ENCODE measurements at places on chromosomes 2 and 18.

GRCh38 chr18:43893001-43893637 is 615.8 kb upstream of the SYT4 start:
- no peak for DNase-seq

- DNase-seq, result no peak
Observed at GRCh38 chr2:197148401-197148800, 162.2 kb downstream of the ANKRD44 start.

DNA sequence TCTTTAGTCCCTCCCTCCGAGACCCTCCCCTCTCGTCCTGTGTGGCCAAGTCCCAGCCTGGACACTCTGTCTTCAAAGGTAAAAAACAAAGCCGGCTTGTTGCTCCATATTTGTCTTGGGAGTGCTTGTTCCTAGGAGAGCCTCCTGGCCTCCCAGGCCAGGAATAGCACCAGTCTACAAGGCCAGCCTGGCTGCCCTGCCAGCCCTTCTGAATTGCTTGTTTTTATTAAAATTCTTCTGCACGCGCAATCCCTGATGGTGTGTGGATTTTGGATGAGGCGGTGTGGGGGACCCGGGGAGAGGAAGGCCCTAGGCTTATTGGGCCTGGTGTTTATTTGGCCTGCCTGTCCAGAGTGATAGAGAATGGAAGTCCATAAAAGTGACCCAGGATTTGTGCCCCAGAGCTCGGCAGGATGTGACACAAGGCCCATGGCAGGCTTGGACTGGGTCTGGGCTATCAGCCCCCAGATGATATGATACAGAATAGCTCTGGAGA is 297.3 kb downstream of the CYP26B1 start:
- DNase-seq, result no peak

GRCh38 chr2:46695283-46695682 is 215.9 kb downstream of the TMEM247 start:
- no peak for DNase-seq

- DNase-seq, result no peak
Observed at GRCh38 chr18:79770826-79771225, 26.9 kb upstream of the KCNG2 start.

DNA sequence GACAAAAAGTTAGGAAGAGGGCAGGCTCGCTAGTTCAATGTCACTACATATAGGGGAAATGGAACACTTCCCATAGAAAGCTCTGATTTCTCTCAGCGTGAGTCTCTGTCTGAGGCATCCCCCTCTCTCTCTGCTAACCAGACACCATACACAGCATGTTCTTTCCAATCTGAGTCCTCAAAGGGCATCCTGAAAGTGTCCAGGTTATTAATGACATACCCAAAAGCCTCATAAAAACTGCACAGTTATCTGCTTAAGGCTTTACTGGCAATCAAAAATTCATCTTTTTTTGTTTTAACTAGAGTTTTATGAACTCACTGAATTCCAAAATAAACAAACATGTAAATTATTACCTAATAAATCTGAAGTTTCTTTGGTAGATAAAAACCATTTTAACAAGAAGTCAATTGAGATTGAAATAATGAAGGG is 137.4 kb downstream of the AFF3 start:
- no peak for DNase-seq

GRCh38 chr2:195659982-195660890 is 3.2 kb downstream of the SLC39A10 start:
- DNase-seq, result peak; percentile 84

DNA sequence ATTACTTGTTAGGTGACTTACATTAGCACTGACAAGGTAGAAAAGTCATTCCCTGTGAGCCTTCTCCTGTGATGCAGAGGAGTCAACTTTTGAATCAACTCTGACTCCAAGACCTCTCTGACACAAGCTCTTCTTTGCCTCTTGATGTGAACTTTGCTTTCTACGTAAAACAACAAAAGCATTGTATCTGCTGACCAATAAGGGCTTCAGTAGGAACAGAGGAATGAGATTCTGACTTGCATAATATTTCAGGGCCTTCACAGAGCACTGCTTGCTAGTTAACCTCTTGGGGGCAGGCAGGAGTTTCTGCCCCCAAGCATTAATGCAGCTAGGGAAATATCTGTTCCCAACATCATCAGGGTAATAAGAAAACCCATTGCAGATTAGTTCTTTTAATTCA is 791.5 kb downstream of the BCL11A start:
- no peak for DNase-seq

DNA sequence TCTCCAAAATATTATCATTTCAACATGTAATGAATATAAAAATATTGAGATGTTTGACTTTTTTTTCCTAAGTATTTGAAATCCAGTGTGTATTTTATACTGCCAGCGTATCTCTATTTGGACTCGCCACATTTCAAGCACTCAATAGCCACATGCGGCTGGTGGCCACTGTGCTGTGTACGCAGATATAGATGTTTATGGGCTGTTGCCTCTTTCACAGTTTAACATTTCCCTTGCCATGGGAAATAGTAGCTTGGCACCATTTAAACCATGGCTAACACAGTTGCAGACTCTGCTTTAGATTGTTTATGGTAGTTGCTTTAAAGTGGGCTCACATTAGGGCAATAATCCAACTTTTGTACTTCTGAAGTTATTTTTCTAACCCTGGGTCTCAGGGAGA is 136.6 kb upstream of the ITGB6 start:
- DNase-seq, result no peak

GRCh38 chr2:177724398-177725287 is 332.1 kb downstream of the AGPS start:
- peak; percentile 2 for DNase-seq

GRCh38 chr2:60548845-60549237 is 4.6 kb downstream of the BCL11A start:
- DNase-seq, result no peak

DNA sequence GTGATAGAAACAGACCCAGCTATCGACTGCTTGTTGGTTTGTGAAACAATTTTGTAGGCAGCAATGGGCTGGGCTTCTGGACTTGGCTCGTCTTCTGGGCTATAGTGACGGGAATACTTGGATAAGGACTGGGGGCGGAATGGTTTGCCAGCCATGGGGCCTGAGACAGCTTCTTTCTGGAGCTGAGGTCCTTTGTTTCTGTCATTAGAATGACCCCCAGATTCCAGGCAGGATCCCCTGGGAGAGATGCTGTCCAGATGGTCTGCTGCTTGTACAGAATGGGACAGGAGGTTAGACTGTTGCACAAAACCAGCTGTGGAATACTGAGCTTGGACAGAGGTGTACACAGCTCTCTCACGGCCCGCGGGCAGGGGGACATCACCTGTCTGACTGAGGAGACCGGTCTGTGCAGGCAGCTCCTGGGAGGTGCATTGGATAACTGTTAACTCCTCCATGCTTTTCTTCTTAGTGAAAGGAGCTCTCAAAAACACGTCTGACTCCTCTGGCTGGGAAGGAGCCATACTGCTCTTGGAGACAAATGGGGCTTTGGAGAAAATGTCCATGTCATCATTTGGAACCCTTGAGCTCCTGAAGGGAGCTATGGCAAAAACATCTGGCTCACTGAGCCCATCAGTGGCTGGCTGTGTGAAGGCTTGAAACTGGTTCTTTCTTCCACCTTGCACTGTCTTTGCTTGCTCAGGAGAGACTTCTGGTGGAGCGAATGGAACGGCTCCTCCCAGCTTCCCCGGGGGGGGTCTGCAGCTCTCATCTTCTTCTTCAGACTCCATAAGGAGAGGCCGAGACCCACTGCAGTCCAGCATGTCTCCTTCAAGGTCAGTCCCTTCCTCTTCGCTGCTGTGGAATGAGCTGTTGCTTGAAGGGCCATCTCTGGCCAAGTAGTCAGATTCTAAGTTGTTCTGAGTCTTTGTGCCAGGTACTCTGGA is 28.6 kb upstream of the NFU1 start:
- no peak for DNase-seq
